ENCODE measurements at places on chromosomes 2 and 18.
A peak's percentile ranks its signal among the peaks of the same experiment; 100 is the strongest.

DNA sequence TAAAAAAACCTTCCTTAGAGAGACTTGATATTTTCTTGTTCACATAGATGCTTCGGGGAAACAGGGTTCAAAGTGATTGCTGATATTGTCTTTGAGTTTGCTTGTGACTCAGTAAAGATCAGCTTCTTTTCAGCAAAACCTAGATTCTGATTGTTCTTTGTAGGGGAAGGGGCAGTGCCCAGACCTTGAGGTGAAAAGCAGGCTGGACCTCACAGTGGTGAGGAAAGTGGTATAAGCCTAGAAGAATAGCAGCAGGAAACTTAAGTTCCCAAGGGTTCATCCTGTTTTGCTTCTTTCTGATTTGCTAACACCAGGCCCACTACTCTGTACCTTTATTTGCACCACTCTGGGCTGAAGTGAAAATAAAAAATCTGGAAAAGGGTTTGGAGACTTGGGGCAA lies 20.9 kb downstream of the UBXN4 start:
- DNase-seq: no peak

DNA sequence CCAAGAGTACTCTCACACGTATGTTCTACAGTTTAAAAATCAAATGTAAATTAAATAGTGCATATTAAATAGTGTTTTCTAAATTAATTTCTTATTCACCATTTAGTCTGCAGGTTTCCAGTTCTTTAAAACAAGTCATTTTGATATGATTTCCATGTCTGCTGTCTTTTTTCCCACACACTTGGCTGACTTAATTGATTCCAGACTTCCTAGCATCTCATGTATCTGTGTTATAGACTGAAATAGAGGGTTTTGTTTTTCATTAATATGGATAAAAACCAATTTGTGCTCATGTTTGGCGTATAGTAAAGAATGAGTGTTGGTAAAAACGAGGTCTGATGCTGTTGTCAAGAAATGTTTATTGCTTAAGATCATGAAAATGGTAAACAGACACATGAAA lies 104.3 kb downstream of the SRBD1 start:
- no peak for DNase-seq

- no peak for DNase-seq
Observed at GRCh38 chr2:229856413-229856812, 65.4 kb downstream of the TRIP12 start.

- no peak for DNase-seq
Observed at GRCh38 chr18:10856132-10856531, 293.2 kb downstream of the PIEZO2 start.

- no peak for DNase-seq
Observed at GRCh38 chr2:19380532-19380931, 22.1 kb upstream of the OSR1 start.

- no peak for DNase-seq
Observed at GRCh38 chr18:58152891-58153290, 108.9 kb downstream of the NEDD4L start.

- DNase-seq: no peak
Observed at GRCh38 chr18:50193796-50194630, 934 bp downstream of the MYO5B start.

DNA sequence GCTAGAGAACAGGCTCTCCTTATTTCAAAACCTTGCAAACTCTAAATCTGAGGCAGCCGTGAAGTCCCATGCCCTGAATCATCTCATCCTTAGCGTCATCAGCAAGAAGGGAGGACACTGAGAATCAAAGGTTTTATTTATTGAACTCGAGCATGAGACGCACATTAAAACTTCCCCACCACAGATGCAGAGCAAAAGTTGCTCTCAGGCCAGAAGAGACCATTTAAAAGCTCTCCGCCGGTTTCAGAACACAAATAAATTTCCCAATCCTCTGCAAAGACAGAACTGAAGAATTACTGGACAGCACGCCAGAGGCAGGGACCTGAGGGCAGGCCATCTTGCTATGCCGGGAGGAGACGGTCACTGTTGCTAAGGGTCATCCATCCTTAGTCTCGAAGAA lies 1.3 kb downstream of the AMMECR1L start:
- peak; percentile 21 for DNase-seq

GRCh38 chr2:203869223-203870042 lies 1.9 kb downstream of the CTLA4 start:
- no peak for DNase-seq

DNA sequence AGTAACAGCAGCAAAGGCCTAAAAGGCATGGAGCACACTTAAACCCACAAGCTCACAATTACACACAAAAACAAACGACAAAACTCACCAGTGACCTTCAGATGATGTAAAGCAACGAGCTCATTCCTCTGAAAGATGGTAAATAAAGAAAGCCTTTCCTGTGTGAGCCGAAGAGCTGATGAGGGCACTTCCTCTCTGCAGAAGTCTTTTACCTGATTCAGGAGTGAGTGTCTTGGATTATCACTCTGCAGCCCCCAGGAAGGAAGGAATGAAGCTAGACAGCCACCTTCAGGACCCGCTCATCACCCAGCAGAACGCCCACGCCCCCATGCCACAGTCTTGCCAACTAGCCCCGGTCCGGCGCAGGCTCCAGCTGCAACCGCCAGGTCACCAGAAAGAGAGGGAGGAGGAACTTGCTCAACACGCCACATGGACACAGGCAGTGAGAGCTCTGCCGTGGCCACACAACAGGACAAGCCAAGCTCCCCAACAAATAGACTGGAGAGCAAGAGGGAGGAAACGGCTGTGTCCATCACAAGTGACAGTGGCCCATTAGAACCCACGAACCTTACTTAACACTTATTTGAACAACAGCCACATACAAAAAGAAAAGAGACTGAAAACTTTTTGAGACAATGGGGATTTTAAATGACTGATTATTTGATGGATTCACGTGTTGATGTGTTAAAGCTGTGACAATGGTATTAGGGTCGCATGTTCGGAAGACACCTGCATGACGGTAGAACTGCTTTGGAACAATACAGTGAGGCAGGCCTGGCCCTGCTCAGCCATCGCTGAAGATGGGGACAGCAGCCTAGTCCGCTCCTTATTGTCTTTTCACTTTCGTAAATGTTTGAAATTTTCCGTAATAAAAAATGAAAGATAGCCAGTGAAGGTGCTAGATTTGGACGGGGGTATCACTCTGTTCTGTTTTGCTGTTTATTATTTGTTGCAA lies 127.3 kb downstream of the HDAC4 start:
- no peak for DNase-seq

- DNase-seq: no peak
Observed at GRCh38 chr2:217743966-217744761, 258.6 kb downstream of the TNS1 start.

- peak; percentile 92 for DNase-seq
Observed at GRCh38 chr2:60483401-60483800, 70.1 kb downstream of the BCL11A start.

DNA sequence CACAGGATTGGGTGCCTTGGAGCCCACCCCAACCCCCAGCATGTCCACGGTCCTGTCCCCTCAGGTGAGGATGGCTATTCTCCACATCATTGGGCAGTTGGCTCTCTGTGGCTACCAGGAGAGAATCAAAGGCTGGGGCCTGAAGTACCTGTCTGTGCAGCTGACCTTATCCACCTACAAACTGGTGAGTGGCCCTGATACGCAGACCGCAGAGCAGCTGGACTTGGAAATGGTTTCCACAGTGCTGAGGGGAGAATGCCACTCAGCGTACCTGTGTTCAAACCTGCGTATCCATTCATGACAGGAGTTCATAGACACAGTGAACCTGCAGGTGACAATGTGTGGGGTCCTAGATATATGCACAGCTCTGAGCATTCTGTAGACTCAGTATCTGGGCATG lies 21.6 kb downstream of the MROH2A start:
- DNase-seq: no peak

- no peak for DNase-seq
Observed at GRCh38 chr2:177429688-177430325, 37.2 kb downstream of the AGPS start.

DNA sequence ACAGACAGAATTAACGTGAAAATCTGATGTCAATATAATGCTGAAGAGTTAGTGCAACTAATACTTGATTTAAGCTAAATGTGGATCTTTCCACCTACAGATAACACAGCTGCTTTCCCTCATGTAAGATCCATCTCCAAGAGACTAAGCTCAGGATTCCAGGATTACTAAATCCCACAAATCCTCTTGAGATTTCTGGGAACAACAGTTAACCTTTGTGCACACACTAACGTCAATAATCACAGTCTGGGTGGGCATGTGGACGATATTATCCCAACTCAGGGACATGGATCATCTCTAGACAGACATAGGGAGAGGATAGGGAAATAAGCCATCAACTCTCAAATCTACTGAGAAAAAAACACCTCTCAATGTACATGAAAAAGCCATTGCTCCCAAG lies 432.6 kb downstream of the SATB2 start:
- no peak for DNase-seq

- no peak for DNase-seq
Observed at GRCh38 chr2:25964891-25965290, 17.4 kb downstream of the KIF3C start.

- no peak for DNase-seq
Observed at GRCh38 chr18:22175346-22175745, 6.0 kb downstream of the GATA6 start.

Data from kidney capillary endothelial cell (primary cell).